Cardiac muscle cell (in vitro differentiated cells and primary cell): ENCODE measurements at places on chromosomes 6 and 20. TPM values are rescaled to one million over a fixed set of nuclear protein-coding genes. Genes with fewer than 3 reads are reported as not detected.

Gene GNAS
- total RNA-seq = 1,319 and 1,641 TPM in 2 replicates

- no peak overlapping the region for H3K27ac ChIP-seq
- peaks cover 3% of the 10 kb centered on the region for H3K4me1 ChIP-seq
- no peak overlapping the region for H3K4me3 ChIP-seq
- H3K36me3 ChIP-seq = no peaks in the 10 kb centered on the region
- H3K27me3 ChIP-seq = peaks cover 100% of the 10 kb centered on the region
Measured at GRCh38 chr20:63005862-63006539, 763 bp downstream of the BHLHE23 start.

Gene NMBR
- 0.15 TPM in 1 of 2 replicates, not detected in the other for total RNA-seq

DNA sequence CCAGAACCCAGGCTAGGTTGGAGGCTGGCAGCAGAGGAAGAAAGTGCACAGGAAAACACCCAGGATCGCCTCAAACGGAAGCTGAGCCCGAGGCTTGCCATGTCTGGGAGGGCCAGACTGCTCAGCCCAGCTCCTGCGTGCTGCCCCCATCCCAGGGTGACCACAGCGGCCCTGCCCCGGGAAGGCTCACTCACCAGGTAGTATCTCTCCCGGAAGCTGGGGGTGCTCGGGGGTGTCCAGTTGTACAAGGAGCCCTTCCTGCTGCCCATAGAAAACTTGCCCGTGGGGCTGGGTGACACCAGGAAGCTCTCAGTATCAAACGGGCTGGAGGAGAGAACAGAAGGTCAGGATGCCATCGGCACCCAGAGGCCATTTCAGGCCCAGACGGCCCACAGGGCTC lies 86.9 kb downstream of the RIPOR3 start:
- H3K4me1 ChIP-seq = no peaks in the 10 kb centered on the region
- H3K27ac ChIP-seq = no peak overlapping the region
- no peaks in the 10 kb centered on the region for H3K27me3 ChIP-seq
- no peak overlapping the region for H3K4me3 ChIP-seq

Gene TRAPPC3L
- total RNA-seq = not detected in 2 replicates

Gene HLA-DPA1
- 0.21 and 1.1 TPM in 2 replicates for total RNA-seq

DNA sequence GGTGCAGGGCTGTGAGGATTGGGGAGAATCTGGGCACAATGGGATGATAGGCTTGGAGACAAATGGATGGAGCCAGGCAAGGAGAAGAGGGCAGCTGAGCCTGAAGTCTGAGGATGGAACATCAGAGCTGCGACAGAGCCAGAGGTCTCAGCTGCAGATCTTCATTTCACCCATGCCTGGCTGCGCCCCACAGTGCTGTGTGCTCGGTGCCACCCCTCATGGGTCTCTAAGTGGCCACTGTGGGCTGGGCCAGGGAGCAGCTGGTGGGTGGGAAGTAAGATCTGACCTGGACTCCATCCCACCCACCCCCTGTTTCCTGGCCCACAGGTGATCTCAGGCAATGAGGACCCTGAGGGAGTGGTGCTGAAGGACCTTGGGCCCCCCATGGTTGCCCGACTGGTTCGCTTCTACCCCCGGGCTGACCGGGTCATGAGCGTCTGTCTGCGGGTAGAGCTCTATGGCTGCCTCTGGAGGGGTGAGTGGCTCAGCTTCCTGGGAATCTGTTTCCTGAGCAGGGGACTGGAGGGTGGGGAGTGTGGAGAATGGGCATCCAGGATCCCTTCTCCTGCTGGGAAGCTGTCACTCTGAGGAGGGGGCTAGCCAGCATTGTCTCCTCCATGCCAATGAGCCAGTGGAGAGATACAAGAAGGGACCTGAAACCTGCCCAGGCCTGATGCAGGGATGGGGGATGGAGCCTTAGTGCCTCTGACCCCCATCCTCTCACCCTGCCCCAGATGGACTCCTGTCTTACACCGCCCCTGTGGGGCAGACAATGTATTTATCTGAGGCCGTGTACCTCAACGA lies 6.5 kb downstream of the DDR1 start:
- H3K27ac ChIP-seq = no peak overlapping the region
- H3K27me3 ChIP-seq = no peaks in the 10 kb centered on the region
- peaks cover 13% of the 10 kb centered on the region for H3K4me1 ChIP-seq
- no peak overlapping the region for H3K4me3 ChIP-seq
- DNase-seq = no peak

Gene FAM210B
- 64.2 and 69.6 TPM in 2 replicates for total RNA-seq

DNA sequence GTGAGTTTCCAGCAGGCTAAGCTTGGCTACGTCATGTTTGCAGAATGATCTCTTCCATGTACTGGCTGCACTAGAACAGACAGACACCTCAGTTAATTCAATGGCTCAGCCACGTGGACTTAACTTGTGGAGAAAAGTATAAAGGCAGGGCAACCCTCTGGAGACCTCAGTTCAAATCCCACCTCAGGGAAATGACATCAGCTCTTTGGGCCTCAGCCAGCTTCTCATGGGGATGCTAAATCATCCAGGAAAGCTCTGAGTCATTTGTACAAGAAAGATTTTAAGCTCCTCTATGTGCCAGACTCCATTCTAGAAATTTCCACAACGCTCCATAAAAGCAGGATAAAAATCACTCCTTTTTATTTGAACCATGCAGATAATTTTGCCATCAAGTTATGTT lies 128.5 kb upstream of the SALL4 start:
- no peak for DNase-seq
- no peaks in the 10 kb centered on the region for H3K36me3 ChIP-seq
- H3K27ac ChIP-seq = no peak overlapping the region
- H3K27me3 ChIP-seq = no peaks in the 10 kb centered on the region

GRCh38 chr20:428658-429200 lies 20.6 kb downstream of the RBCK1 start:
- DNase-seq = no peak
- H3K4me1 ChIP-seq = peaks cover 26% of the 10 kb centered on the region
- no peak overlapping the region for H3K27ac ChIP-seq

Gene OOEP
- total RNA-seq = not detected in 2 replicates

GRCh38 chr6:158686791-158687381 lies 37.0 kb downstream of the SYTL3 start:
- H3K36me3 ChIP-seq = no peaks in the 10 kb centered on the region
- H3K27me3 ChIP-seq = no peaks in the 10 kb centered on the region
- H3K4me1 ChIP-seq = peaks cover 15% of the 10 kb centered on the region
- no peak for DNase-seq
- H3K4me3 ChIP-seq = no peak overlapping the region
- no peak overlapping the region for H3K27ac ChIP-seq

DNA sequence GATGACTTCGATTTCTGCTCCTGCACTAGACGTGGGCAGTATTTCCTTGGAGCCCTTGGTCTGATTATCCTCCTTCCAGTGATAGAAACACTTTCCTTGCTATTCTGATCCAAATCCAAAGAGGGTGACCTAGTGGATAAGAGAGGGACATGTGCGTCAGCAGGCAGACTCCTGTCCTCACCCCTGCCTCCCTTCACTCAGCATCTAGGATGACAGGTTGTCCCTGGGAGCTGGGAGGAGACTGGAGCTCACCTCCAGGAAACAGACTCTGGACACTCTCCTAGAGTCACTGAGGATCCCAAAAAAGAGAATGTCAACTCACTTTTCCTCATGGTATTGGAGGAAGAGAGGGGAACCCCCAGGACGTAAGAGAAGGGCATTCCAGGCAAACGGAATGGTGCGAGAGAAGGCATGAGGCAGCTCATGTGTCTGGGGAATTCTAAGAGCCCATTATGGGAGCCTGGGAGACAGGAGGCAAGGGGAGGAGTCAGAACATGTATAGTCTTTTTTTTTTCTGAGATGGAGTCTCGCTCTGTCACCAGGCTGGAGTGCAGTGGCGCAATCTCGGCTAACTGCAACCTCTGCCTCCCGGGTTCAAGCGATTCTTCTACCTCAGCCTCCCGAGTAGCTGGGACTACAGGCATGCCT lies 2.2 kb downstream of the C20orf173 start:
- H3K36me3 ChIP-seq = no peaks in the 10 kb centered on the region
- H3K4me3 ChIP-seq = no peak overlapping the region
- peak; percentile 25 for DNase-seq
- no peaks in the 10 kb centered on the region for H3K4me1 ChIP-seq

DNA sequence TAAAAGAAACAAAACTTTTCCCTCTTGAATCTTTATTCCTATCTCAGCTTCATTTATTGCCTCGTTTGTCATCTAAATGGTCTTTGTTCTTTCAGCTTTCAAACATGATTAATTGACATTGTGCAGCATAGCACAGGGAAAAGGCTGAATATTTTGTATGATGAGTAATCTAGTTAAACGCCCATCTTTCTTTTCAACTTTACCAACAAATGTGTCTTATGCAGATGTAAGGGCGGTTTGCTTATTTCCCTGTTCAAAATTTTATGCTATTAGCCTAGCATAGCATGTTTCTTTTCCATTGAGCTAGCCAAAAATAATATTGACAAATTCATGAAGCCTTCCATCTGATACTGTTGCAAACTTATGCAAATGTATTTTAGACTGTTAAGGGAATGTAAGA lies 176.4 kb upstream of the AKAP12 start:
- H3K36me3 ChIP-seq = no peaks in the 10 kb centered on the region
- H3K27ac ChIP-seq = no peak overlapping the region
- H3K4me1 ChIP-seq = peaks cover 31% of the 10 kb centered on the region
- DNase-seq = no peak

DNA sequence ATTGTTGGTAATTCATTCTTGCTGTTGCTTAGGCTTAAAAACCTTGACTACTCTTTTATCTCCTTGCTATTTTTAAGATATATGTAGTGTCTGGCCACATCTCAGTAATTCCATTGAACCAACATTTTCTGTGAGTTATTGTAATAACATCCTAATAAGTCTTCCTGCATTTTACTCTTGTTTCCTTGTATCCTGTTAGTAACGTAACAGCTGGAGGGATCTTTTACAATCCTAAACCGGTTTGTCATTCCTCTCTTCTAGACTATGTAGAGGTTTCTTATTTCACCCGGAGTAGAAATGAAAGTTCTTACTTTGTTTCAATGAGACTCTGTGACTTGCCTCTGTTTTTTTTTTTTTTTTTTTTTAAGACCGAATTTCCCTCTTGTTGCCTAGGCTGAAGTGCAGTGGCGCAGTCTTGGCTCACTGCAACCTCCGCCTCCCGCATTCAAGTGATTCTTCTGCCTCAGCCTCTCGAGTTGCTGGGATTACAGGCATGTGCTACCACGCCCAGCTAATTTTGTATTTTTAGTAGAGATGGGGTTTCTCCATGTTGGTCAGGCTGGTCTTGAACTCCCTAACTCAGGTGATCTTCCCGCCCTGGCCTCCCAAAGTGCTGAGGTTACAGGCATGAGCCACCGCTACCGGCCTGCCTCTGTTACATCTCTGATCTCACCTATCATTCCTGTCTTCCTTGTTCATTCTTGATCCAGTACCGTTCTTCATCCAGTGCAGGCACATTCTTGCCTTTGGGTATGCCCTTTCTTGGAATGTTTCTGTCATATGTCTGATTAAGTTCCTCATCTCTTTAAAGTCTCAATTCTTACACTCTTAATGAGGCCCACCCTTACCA lies 44.7 kb downstream of the NCOA3 start:
- H3K36me3 ChIP-seq = no peaks in the 10 kb centered on the region
- peak; percentile 53 for DNase-seq
- H3K27me3 ChIP-seq = no peaks in the 10 kb centered on the region
- no peak overlapping the region for H3K4me3 ChIP-seq

GRCh38 chr6:137313928-137314855 lies 95.0 kb upstream of the IFNGR1 start:
- H3K27ac ChIP-seq = no peak overlapping the region
- H3K36me3 ChIP-seq = no peaks in the 10 kb centered on the region
- no peaks in the 10 kb centered on the region for H3K4me1 ChIP-seq
- peak; percentile 91 for DNase-seq

Gene HLA-C
- 122 and 132 TPM in 2 replicates for total RNA-seq

DNA sequence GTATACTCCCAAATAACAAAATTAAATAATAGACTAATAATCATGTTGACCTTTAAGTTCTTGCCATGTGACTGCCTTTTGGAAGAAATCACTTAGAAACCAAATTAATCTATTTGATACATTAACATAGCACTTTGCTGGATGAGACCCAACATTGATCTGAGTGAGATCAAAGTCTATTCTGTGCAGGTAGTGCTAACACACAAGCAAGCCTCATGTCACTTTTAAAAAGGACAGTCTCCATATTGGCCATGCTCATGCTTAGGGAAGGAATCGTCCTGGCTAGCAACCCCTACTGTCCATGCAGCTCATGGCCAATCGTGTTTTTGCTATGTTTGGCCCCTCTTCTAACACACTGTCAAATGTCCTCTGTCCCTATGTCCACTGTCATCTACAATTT lies 35.8 kb upstream of the RNF217 start:
- H3K4me1 ChIP-seq = no peaks in the 10 kb centered on the region
- H3K27me3 ChIP-seq = no peaks in the 10 kb centered on the region
- DNase-seq = no peak

GRCh38 chr6:91291071-91291470 lies 704.2 kb upstream of the MAP3K7 start:
- no peak overlapping the region for H3K4me3 ChIP-seq
- H3K27me3 ChIP-seq = no peaks in the 10 kb centered on the region
- DNase-seq = no peak
- H3K4me1 ChIP-seq = no peaks in the 10 kb centered on the region

Gene NKX2-2
- not detected in 2 replicates for total RNA-seq

DNA sequence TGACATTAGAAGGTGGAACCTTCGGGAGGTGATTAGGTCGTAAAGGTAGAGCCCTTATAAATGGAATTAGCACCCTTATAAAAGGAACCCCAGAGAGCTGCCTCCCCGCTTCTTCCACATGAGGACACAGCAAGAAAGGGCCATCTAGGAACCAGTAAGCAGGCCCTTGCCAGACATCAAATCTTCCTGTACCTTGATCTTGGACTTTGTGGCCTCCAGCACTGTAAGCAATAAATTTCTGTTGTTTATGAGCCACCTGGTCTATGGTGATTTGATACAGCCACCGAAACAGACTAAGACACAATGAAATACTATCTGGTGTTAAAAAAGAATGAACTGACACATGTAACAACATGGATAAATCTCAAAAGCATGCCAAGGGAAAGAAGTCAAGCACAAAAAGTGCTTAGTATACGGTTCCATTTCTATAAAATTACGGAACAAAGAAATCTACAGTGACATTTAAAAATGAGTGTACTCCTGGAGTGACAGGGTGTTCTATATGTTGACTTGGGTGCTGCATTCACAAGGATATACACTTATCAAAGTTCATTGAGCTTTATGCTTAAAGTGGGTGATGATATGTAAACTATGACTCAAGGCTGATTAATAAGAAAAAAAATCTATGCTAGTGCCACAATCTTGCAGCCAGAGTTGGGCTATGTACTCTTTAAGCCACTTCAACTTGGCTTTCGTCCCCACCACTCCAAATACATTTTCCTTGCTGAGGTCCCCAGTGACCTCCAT lies 18.4 kb downstream of the SERPINB1 start:
- H3K27me3 ChIP-seq = no peaks in the 10 kb centered on the region
- DNase-seq = no peak
- H3K4me3 ChIP-seq = no peak overlapping the region
- H3K27ac ChIP-seq = no peak overlapping the region
- H3K36me3 ChIP-seq = no peaks in the 10 kb centered on the region
